ENCODE measurements at places on chromosomes 6 and 20. TPM values are rescaled to one million over a fixed set of nuclear protein-coding genes. Genes with fewer than 3 reads are reported as not detected.
A peak's percentile ranks its signal among the peaks of the same experiment; 100 is the strongest.

DNA sequence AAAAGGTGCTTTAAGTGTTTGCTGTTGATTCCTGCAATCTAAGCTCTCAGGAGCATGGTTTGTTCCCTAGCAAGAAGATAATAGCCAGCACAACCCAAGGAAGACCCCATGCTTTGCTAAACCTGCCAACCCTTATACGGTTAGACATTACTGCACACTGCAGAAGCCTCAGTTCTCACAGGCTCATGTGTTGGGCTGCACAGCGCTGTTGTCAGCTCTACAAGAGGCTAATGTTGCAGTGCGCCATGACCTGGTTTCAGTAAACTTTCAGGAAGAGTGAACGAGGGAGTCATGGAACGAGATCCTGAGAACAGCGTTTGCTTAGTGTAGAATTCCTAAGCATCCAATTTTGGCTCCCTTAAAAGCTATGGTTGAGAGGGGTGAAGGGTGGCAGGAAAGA lies 218.5 kb downstream of the ARHGAP18 start:
- DNase-seq = no peak
- H3K36me3 ChIP-seq = no peaks in the 10 kb centered on the region
- no peaks in the 10 kb centered on the region for H3K27me3 ChIP-seq
- H3K27ac ChIP-seq = peak overlapping the region; percentile 100

GRCh38 chr6:152941746-152942145 lies 41.1 kb downstream of the FBXO5 start:
- no peak for DNase-seq
- no peak overlapping the region for H3K4me3 ChIP-seq

- H3K36me3 ChIP-seq = peaks cover 10% of the 10 kb centered on the region
- no peak for DNase-seq
- peaks cover 6% of the 10 kb centered on the region for H3K4me1 ChIP-seq
- no peak overlapping the region for H3K4me3 ChIP-seq
Observed at GRCh38 chr20:47296950-47297349, 59.5 kb downstream of the ZMYND8 start.

DNA sequence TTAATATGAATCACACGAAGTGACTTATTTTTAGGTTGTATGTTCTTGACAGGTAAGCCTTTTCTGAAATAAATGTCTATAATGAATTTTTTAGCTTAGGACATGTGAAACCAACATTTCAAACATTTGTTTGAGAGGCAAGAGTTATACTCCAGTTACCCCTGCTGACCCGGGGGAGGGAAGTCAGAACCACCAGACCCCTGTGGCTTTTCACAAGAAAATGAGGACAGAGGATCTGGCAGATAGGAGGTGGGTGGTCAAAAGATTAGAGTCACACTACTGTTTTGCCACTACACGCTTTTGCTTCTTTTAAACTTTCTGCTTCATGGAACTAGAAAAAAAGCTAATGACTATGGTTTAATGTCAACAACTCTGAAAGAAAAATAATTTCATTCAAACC lies 27.5 kb upstream of the ADGRF4 start:
- no peak overlapping the region for H3K4me3 ChIP-seq
- no peak overlapping the region for H3K27ac ChIP-seq
- no peaks in the 10 kb centered on the region for H3K4me1 ChIP-seq
- H3K27me3 ChIP-seq = peaks cover 39% of the 10 kb centered on the region
- no peaks in the 10 kb centered on the region for H3K36me3 ChIP-seq

DNA sequence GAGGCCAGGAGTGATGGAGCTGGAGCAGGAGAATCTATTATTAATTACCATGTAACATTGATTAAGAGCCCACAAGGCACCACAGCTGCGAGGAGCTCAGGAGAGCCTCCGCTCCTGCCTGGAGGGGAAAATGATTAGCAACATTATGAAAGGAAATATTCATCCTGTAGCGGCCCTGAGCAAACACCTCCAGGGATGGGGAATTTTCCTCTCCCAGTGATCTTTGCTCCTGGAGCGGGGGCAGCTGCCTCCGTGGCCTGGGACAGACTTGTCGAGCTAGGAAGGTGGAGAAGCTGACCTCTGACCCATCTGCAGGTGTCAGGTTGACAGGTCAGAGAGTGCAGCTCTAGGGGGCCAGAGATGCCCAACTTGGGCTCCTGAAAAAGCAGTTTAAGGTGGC lies 40.1 kb upstream of the SIRPA start:
- H3K36me3 ChIP-seq = no peaks in the 10 kb centered on the region
- DNase-seq = no peak
- H3K4me1 ChIP-seq = peaks cover 14% of the 10 kb centered on the region
- H3K4me3 ChIP-seq = no peak overlapping the region
- peaks cover 10% of the 10 kb centered on the region for H3K27me3 ChIP-seq

- no peaks in the 10 kb centered on the region for H3K36me3 ChIP-seq
- H3K4me3 ChIP-seq = peak overlapping the region; percentile 82
- no peaks in the 10 kb centered on the region for H3K27me3 ChIP-seq
- DNase-seq = peak; percentile 71
- peaks cover 76% of the 10 kb centered on the region for H3K4me1 ChIP-seq
Observed at GRCh38 chr6:159107451-159108260, 61.5 kb upstream of the FNDC1 start.

DNA sequence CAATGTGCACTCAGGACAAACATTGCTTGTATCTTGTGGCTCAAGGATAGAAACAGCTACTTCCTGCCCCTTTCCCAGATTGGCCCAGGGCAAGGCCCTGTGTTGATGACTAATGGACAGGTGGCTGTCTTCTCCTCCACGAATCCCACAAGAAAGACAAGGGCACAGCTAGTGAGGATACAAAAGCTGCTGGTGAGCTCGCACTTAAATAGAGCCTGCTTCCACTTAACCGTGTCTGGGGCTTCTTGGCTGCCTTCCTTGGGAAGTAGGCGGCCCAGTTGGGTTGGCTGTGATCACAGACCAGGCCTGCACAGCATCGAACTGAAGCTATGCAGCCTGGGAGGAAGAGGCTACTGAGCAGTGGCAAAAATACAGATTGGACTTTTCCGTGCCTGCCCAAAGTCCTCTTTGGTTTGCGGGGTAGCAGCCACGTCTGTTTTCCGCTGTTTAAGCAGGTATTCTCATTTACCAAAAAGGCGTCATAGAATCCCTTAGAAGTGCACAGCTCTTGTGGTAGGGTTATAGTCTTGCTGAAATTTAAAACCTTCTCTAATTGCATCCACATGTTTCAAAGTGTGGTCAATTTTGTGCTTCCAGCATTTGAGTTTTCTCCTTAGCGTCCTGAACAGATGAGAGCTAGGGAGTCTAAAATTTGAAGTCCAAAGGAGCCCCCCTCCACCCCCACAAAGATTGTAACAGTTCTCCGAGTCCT lies 23.0 kb upstream of the NAA20 start:
- no peaks in the 10 kb centered on the region for H3K36me3 ChIP-seq
- H3K4me1 ChIP-seq = no peaks in the 10 kb centered on the region
- no peak for DNase-seq
- H3K27me3 ChIP-seq = peaks cover 8% of the 10 kb centered on the region

DNA sequence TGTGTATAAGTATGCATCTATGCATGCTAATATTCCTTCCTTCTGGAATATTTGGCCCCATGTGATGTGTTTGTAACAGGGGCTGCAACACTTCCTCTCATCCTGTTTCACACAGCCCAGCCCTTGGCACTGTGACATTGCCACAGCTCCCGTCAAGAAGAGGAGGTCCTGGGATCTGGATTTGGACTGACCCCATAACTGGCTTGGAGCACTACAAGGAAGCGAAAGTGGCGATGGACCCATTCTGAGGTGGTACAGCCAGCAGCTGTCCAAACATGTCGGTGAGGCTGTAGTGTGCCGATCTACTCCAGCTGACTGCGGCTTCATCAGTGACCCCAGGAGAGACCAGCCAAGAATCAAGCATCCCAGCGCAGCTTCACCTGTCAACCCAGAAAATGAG lies 18.2 kb downstream of the SYNDIG1 start:
- no peak overlapping the region for H3K4me3 ChIP-seq
- H3K27ac ChIP-seq = no peak overlapping the region
- H3K27me3 ChIP-seq = no peaks in the 10 kb centered on the region
- H3K4me1 ChIP-seq = no peaks in the 10 kb centered on the region
- DNase-seq = no peak

GRCh38 chr6:33975661-33976436 lies 170.0 kb downstream of the GRM4 start:
- H3K4me1 ChIP-seq = peaks cover 6% of the 10 kb centered on the region
- no peak for DNase-seq
- peaks cover 31% of the 10 kb centered on the region for H3K27me3 ChIP-seq
- H3K36me3 ChIP-seq = no peaks in the 10 kb centered on the region
- H3K27ac ChIP-seq = no peak overlapping the region
- no peak overlapping the region for H3K4me3 ChIP-seq

- peak overlapping the region; percentile 86 for H3K27ac ChIP-seq
- H3K4me1 ChIP-seq = peaks cover 29% of the 10 kb centered on the region
- H3K4me3 ChIP-seq = peak overlapping the region; percentile 76
- no peaks in the 10 kb centered on the region for H3K36me3 ChIP-seq
Observed at GRCh38 chr6:147195510-147195909, 8.7 kb upstream of the STXBP5 start.

- peaks cover 55% of the 10 kb centered on the region for H3K4me1 ChIP-seq
- no peak for DNase-seq
Observed at GRCh38 chr6:42359021-42359420, 92.7 kb downstream of the TRERF1 start.

DNA sequence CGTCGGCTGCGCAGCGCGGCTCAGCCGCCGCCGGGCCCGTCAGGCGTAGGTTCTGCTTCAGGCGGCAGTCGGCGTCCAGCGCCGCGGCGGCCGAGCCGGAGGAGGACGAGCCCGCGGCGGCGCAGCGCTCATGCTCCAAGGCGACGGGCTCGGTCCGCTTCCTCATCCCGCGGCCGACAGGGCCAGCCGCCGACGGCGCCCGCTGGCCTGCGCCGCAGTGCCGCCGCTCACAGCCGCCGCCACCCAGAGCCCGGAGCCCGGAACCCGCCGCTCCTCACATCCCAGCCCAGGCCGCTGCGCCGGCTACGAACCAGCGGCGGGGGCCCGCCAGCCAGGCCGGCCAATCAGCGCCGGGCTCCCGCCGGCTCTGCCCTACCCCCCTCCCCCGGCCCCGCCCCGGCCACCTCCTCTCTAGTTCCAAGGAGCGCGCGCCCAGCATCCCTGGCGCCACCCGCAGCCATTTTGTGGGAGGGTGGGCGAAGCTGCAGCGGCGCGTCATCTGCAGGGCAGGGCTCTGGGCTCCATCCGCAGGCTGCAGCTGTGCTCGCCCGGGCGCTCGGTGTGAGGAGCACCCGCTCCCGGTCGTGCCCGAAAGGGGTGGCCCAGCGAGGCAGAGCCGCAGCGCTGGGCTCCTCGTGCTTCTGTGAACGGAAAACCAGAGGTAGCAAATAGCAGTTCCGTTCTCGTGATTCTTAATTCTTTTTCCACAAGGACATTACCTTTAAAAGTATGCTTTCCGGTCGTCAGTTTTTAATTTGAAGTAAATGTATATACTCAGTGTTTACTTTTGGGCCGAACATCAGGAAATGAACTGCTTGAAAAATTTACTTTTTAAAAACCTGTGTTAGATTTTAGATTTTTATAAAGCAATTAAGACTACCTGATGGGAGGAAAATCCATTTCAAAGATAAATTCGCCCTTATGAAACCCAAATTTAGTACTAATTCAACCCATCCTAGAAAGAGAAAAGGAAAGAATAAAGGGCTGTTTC lies at the start of gene ABHD12:
Gene ABHD12 (minus strand): TSS at position 298 of the 991 bp plus-strand sequence. CDS start 132 bp downstream, at position 166.
- no peaks in the 10 kb centered on the region for H3K27me3 ChIP-seq
- peak within 1 kb of the TSS; percentile 97 for H3K4me3 ChIP-seq
- DNase-seq = peak; percentile 96
- H3K4me1 ChIP-seq = peaks cover 15% of the 10 kb centered on the region

GRCh38 chr6:19892260-19892659 lies 55.1 kb downstream of the ID4 start:
- no peak for DNase-seq
- H3K4me3 ChIP-seq = no peak overlapping the region
- no peak overlapping the region for H3K27ac ChIP-seq
- no peaks in the 10 kb centered on the region for H3K4me1 ChIP-seq

DNA sequence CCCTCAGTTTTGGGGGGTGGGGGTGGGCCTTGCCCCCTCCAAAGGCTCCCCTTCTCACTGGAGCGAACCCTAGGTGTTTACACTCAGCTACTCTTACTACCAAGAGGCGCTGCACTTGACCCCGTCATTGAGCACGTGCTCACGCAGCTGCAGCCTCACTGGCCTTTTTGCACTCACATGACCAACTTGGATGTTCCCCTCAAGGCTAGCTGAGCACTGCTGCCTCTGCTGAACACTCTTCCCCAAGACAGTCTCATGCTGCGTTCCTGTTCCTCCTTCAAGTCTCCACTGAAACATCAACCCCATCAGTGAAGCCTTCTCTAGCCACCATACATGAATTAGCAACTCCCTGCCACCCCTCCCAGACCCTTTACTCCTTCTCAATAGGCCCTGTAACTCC lies 4.0 kb downstream of the SOD2 start:
- H3K36me3 ChIP-seq = peaks cover 7% of the 10 kb centered on the region
- peaks cover 56% of the 10 kb centered on the region for H3K4me1 ChIP-seq
- DNase-seq = no peak
- H3K27ac ChIP-seq = no peak overlapping the region
- no peak overlapping the region for H3K4me3 ChIP-seq

DNA sequence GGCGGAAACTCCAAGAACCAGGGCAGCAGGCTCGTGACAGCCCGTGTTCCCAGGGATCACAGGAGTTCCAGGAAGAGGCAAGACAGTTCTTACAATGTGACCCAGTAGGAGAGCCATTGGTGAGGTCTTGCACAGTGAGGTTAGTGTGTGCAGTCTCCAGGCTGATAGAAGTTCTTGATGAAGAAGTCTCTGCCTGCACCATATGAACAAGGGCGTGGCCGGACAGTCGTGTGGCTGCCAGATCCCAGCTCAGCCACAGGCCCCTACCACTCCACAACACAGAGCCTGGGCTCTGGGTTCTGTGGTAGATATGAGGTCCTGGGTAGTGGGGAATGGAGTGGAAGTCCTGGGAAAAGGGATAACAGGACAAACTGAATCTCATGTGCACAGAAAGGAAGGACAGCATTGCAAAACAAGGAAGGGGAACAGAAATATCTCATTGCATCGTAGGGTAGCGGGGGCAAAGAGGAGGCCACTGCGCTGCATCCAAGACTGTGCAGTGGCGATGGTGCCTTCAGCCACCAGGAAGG lies 65.2 kb downstream of the STX11 start:
- peak; percentile 18 for DNase-seq
- peaks cover 4% of the 10 kb centered on the region for H3K36me3 ChIP-seq
- H3K4me1 ChIP-seq = peaks cover 41% of the 10 kb centered on the region
- H3K27me3 ChIP-seq = peaks cover 3% of the 10 kb centered on the region
- peak overlapping the region; percentile 90 for H3K4me3 ChIP-seq

DNA sequence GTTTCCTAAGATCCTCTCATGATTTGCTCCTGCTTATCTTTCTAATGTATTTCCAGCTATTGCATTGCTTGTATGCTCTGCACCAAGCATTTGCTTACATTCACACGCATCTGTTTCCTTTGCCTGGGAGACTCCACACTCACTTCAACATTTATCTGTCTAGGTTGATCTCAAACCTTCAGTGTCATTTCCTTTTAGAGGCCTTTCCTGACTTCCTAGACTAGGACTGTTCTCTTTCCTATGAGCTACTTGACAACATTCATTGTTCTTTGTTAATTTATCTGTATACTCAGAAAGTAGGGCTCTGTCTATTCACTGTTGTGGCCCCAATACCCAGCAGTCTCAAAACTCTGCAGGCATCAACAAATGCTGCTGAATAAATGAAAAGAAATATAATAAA lies 84.4 kb downstream of the WASF1 start:
- H3K27me3 ChIP-seq = no peaks in the 10 kb centered on the region
- no peaks in the 10 kb centered on the region for H3K4me1 ChIP-seq
- H3K36me3 ChIP-seq = no peaks in the 10 kb centered on the region

HLA-G gene
- total RNA-seq = 0.37 TPM

ROS1 gene
- not detected for total RNA-seq

TRIM10 gene
- not detected for total RNA-seq

TLDC2 gene
- not detected for total RNA-seq

CCN5 gene
- not detected for total RNA-seq

NNAT gene
- total RNA-seq = 0.93 TPM

SMPDL3A gene
- total RNA-seq = 0.35 TPM

CALHM4 gene
- total RNA-seq = not detected

FGD2 gene
- total RNA-seq = 1.4 TPM

PCMTD2 gene
- total RNA-seq = 52.8 TPM

MMUT gene
- 14.8 TPM for total RNA-seq
